WTC11 (cell line): ENCODE measurements at places on chromosomes 6 and 20.

DNA sequence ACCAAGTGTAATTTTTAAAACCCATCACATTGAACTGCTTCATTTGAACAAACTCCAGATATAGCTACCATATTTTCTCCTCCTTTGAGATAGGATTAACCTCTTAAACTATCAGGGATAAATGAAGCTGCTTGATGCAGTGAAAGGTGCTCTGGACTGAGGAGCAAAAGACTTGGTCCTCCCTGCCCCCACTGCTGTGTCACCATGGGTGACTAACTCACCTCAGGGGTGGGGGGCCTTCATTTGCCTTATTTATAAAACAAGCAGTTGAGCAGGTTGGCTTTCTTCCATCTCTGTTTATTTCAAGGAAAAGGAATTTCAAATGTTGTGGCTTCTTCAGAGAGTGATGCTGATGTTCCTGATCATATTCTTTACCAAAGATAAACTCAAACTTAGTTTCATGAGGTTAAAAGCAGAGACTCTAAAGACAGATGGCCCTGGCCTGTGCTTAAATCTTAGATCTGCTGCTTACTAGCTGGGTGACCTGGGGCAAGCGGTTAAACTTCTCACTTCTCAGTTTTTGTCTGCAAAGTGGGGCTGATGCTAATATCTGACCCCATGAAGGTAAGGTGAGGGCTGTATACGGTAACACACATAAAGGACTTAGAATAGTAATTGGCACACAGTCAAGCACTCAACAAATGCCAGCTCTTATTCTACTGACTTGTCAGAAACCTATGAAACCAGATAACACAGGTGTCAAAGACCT, 50.5 kb downstream of the FHL5 start:
- DNase-seq, result no peak

GRCh38 chr6:21589352-21590345, 3.9 kb upstream of the SOX4 start:
- DNase-seq, result peak; percentile 96

- no peak for DNase-seq
Observed at GRCh38 chr20:35698298-35699126, 640 bp downstream of the NFS1 start.

DNA sequence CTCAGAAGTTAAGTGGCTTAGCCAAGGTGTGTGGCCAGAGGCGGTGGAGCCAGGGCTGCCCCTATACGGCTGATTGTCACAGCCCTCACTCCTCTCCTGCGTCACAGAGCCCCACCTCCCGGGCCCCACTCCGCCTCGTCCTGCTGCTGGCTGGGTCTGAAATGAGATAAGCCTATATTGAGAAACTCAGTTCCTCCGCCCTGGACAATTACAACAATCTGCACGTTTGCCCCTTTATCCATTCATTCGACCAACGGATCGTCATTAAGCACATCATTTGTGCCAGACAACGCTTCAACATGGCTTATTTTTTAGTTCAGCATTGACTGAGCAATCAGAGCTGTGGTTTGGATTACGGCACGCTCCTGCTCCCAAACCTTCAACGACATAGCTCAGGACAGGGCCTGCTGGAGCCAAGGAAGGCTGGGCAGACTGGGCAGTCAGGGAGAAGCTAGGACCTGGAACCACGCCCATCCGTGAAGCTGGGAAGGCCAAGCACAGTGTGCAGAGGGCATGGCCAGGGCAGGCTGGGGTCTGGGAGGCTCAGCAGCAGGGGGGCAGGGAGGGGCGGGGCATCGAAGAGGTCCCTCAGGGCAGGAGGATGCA, 16.6 kb upstream of the EZR start:
- DNase-seq, result peak; percentile 37

- DNase-seq, result peak; percentile 82
Observed at GRCh38 chr6:106927531-106928398, 46.8 kb downstream of the CD24 start.

DNA sequence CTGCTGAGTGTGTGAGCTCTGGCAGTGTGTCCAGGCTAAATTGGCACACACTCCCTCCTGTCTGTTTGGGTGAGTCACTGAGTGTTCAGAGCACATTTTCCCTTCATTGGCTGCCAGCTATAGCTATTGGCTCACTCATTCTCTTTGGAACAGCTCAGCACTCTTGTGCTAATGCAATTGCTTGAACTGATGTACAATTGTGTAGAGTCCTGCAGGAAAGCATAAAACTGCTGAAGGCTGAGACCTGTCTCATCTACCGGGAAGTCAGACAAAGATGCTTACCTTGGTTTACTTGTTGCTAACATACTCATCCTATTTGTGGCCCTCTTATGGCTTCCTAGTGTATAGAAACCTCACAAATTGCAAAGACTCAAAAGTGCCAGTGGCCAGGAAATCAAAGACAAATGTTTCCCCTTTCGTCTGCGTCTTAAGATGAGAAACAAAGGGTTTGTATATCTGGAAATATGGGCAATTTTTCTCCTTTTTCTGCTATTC, 351.0 kb downstream of the BCKDHB start:
- DNase-seq, result no peak
